ENCODE measurements at places on chromosomes 7 and 10.
A peak's percentile ranks its signal among the peaks of the same experiment; 100 is the strongest.

- peaks cover 14% of the 10 kb centered on the region for H3K4me1 ChIP-seq
- no peaks in the 10 kb centered on the region for H3K36me3 ChIP-seq
- peaks cover 10% of the 10 kb centered on the region for H3K27me3 ChIP-seq
- DNase-seq = no peak
- no peak overlapping the region for H3K27ac ChIP-seq
- H3K4me3 ChIP-seq = no peak overlapping the region
Observed at GRCh38 chr7:94396596-94396995, 1.9 kb downstream of the COL1A2 start.

- no peak for DNase-seq
- no peak overlapping the region for H3K27ac ChIP-seq
- H3K36me3 ChIP-seq = no peaks in the 10 kb centered on the region
- H3K4me1 ChIP-seq = peaks cover 2% of the 10 kb centered on the region
Observed at GRCh38 chr10:26887611-26888215, 27.0 kb upstream of the ABI1 start.

DNA sequence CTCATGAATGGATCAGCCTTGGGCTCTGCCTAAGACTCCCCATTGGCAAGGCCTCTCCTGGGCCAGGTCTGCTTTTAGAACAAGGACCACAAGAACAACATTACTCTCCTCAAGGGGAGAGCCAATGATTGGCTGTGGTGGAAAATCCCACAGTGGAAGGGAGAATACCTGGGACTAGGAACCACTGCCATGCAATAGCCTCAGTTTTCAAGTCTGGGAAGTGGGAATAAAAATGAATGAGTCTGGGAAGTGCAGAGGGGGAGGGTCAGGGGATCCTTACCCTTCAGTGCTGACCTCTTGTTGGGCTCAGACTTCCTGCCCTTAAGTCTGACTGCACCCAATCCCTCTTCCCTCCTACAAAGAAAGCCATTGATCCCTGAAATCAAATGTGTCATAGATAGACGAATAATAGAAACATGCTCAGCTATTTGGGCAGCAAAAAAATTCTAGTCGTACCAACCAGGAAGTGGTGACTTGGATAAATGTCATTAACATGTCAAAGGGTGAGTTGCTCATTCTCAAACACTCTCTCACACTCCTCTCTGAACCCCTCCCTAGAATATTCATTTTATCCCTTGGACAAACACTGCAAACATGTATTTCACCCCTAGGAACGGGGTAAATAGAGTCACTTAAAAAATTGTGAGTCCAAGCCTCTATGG lies 123.6 kb downstream of the SH3PXD2A start:
- no peaks in the 10 kb centered on the region for H3K36me3 ChIP-seq
- no peak overlapping the region for H3K27ac ChIP-seq
- DNase-seq = no peak
- peaks cover 9% of the 10 kb centered on the region for H3K27me3 ChIP-seq
- H3K4me3 ChIP-seq = no peak overlapping the region
- H3K4me1 ChIP-seq = no peaks in the 10 kb centered on the region

DNA sequence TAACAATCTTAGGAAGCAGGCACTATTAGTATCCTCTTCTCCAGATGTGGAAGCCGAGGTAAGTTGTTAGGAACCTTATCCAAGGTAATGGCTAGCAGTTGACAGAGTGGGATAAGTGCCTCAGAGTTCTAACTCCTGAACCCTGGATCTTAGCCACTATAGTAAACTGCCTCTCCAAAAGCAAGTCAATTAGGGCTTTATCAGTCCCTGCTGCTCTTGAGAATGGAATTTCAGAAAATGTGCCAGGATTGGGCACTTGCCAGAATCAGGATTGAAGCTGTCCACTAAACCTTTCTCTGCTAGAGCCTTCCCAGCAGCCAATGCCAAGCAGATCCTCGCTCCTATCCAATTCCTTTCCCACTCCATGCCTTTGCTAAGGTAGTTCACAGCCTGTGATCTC lies 777.5 kb upstream of the POM121L12 start:
- no peak overlapping the region for H3K27ac ChIP-seq
- H3K4me1 ChIP-seq = no peaks in the 10 kb centered on the region
- DNase-seq = no peak
- no peaks in the 10 kb centered on the region for H3K27me3 ChIP-seq
- no peak overlapping the region for H3K4me3 ChIP-seq
- no peaks in the 10 kb centered on the region for H3K36me3 ChIP-seq

DNA sequence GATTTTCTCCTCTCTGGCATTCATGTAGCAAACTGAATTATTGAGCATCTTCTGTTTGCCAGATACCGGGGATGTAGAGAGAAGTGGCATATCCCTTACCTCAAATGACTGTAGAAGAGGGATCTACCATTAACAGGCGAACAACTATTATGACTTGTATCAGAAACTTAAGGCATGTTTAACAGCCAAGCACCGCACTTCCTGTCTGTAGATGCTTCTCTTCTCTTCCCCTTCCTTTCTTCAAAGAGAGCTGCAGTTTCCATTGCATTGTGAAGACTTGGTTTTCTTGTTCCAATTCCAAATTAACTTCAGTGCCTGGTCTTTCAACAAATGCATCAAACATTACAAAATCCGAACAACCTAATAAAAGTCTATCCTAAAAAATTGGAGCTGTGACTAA lies 49.3 kb downstream of the LRRC4 start:
- peaks cover 10% of the 10 kb centered on the region for H3K4me1 ChIP-seq
- H3K27ac ChIP-seq = peak overlapping the region; percentile 1
- no peaks in the 10 kb centered on the region for H3K27me3 ChIP-seq
- H3K36me3 ChIP-seq = peaks cover 31% of the 10 kb centered on the region

DNA sequence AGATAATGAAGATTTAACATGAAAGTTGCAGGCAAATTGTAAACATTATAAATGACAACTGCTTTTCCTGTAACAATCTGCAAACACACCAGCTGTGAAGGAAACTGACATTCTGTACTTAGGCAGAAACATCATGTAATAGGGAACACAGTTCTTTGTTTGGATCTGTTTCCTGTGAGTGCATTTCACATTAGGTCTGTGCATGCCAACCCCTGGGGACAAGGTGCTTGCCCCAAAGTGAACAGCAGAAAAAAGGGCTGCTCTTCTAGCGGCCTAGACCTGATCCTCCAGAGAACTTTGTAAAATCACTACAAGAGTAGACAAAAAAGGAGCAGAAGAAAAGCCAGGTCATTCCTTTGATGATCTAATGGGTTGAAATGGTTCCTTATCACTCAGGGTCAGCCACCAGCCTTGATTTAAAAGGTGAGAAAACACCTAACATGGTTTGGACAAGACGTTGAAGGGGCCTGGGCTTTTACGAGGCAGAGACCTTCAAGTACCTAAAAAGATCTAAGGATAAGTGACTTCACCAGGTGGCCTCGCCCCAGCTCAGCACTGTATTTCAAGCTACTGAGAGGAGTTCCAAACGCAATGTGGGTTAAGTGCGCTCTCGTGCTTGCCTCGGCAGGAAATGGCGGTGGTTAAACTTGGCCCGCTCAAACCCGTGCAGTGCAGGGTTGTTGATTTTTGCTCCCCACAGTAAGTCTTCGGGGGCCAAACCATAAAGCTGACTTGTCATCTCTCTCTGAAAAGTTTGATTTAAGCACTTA lies 249.7 kb downstream of the CREB5 start:
- H3K27me3 ChIP-seq = peaks cover 29% of the 10 kb centered on the region
- peak overlapping the region; percentile 71 for H3K4me3 ChIP-seq
- peaks cover 17% of the 10 kb centered on the region for H3K4me1 ChIP-seq
- DNase-seq = peak; percentile 63
- peaks cover 16% of the 10 kb centered on the region for H3K36me3 ChIP-seq

GRCh38 chr10:69936091-69936490 lies 116.6 kb upstream of the MACROH2A2 start:
- no peak for DNase-seq
- H3K36me3 ChIP-seq = no peaks in the 10 kb centered on the region
- H3K4me1 ChIP-seq = no peaks in the 10 kb centered on the region

GRCh38 chr10:75736151-75736640 lies 304.8 kb downstream of the LRMDA start:
- no peaks in the 10 kb centered on the region for H3K4me1 ChIP-seq
- no peak overlapping the region for H3K4me3 ChIP-seq
- DNase-seq = no peak
- H3K36me3 ChIP-seq = no peaks in the 10 kb centered on the region
- peaks cover 4% of the 10 kb centered on the region for H3K27me3 ChIP-seq

- H3K27me3 ChIP-seq = no peaks in the 10 kb centered on the region
- H3K4me3 ChIP-seq = peak overlapping the region; percentile 79
- H3K27ac ChIP-seq = peak overlapping the region; percentile 79
- peaks cover 18% of the 10 kb centered on the region for H3K36me3 ChIP-seq
Observed at GRCh38 chr7:114930829-114931655, 9.1 kb downstream of the MDFIC start.

GRCh38 chr10:22752272-22752889 lies 38.0 kb upstream of the PIP4K2A start:
- no peaks in the 10 kb centered on the region for H3K36me3 ChIP-seq
- H3K27me3 ChIP-seq = no peaks in the 10 kb centered on the region
- no peak for DNase-seq
- H3K4me1 ChIP-seq = peaks cover 10% of the 10 kb centered on the region
- H3K27ac ChIP-seq = no peak overlapping the region
- no peak overlapping the region for H3K4me3 ChIP-seq

- DNase-seq = no peak
- no peaks in the 10 kb centered on the region for H3K27me3 ChIP-seq
- peak overlapping the region; percentile 22 for H3K27ac ChIP-seq
- no peak overlapping the region for H3K4me3 ChIP-seq
- peaks cover 23% of the 10 kb centered on the region for H3K36me3 ChIP-seq
Observed at GRCh38 chr10:17144757-17145156, 15.1 kb upstream of the CUBN start.

GRCh38 chr10:111392910-111393309 lies 316.1 kb downstream of the ADRA2A start:
- H3K4me1 ChIP-seq = no peaks in the 10 kb centered on the region
- no peaks in the 10 kb centered on the region for H3K36me3 ChIP-seq
- peaks cover 2% of the 10 kb centered on the region for H3K27me3 ChIP-seq
- no peak overlapping the region for H3K4me3 ChIP-seq
- no peak overlapping the region for H3K27ac ChIP-seq

GRCh38 chr7:99557940-99558305 lies 519 bp upstream of the ZNF655 start:
- H3K4me3 ChIP-seq = peak overlapping the region; percentile 100
- H3K27me3 ChIP-seq = no peaks in the 10 kb centered on the region
- peak overlapping the region; percentile 100 for H3K27ac ChIP-seq
- peaks cover 41% of the 10 kb centered on the region for H3K4me1 ChIP-seq

- H3K27ac ChIP-seq = no peak overlapping the region
- no peak for DNase-seq
- no peak overlapping the region for H3K4me3 ChIP-seq
- no peaks in the 10 kb centered on the region for H3K27me3 ChIP-seq
- H3K36me3 ChIP-seq = no peaks in the 10 kb centered on the region
- H3K4me1 ChIP-seq = no peaks in the 10 kb centered on the region
Observed at GRCh38 chr7:42694894-42695507, 216.9 kb downstream of the C7orf25 start.

DNA sequence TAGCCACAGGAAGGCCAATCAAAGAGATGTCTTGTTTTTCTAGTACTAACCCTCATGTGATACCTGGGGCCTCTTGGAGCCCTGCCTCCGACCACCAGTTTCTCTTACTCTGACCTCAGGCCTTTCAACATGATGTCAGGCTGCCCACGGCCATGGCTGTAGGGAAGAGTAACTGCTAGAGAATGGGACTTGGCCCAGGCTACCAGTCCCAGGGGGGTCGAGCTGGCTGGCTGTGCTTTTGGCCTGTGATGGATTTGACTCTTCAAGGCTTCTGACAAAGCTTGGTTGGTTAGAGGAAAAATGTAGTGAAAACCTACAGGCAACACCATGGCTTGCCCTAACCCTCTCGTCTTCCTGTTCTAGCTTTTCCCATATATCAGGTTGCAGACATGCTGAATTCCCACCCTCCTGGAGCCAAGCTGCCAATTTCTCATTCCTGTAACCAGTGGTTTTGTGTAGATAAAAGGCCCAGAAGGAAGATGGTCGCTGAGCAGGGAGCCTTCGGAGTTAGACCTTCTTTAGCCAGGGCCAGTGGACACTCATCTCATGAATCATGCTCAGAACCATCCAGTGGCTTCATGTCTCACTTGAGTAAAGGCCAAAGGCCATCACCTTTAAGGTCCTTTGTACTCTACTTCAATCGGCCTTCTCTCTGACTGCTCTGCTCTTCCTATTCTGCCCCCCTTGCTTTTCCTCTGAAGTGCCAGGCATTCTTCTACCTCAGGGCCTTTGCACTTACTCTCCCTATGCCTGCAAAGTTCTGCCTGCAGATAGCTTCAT lies 19.7 kb downstream of the SUFU start:
- H3K27me3 ChIP-seq = no peaks in the 10 kb centered on the region
- no peak overlapping the region for H3K27ac ChIP-seq
- peaks cover 6% of the 10 kb centered on the region for H3K4me1 ChIP-seq

GRCh38 chr10:106609470-106610266 lies 554.8 kb downstream of the SORCS1 start:
- DNase-seq = no peak
- H3K4me1 ChIP-seq = no peaks in the 10 kb centered on the region
- no peak overlapping the region for H3K27ac ChIP-seq

GRCh38 chr7:133614251-133614650 lies 361.4 kb downstream of the EXOC4 start:
- H3K4me3 ChIP-seq = no peak overlapping the region
- H3K4me1 ChIP-seq = no peaks in the 10 kb centered on the region
- H3K27me3 ChIP-seq = no peaks in the 10 kb centered on the region
- H3K27ac ChIP-seq = no peak overlapping the region
- no peak for DNase-seq
- peaks cover 4% of the 10 kb centered on the region for H3K36me3 ChIP-seq

- H3K27me3 ChIP-seq = no peaks in the 10 kb centered on the region
- H3K27ac ChIP-seq = no peak overlapping the region
- H3K36me3 ChIP-seq = peaks cover 42% of the 10 kb centered on the region
- no peak for DNase-seq
Observed at GRCh38 chr7:128962899-128963298, 25.2 kb downstream of the IRF5 start.

DNA sequence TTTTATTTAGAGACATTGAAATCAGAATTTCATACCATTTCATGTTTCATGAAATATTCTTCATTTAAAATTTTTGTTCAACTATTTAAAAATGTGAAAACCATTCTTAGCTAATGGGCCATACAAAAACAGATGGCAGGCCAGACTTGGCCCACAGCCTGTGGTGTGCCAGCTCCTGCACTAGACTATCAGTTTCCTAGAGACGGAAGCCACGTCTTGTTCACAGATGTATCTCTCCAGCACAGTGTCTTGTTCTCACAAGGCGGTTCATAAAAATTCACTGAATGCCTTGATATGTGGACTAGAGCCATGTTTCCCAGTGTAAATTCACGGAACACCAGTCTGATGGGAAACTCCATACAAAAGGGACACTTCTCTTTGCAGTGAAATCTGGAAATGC lies 216.0 kb downstream of the KCNMA1 start:
- no peaks in the 10 kb centered on the region for H3K36me3 ChIP-seq
- no peak for DNase-seq
- no peak overlapping the region for H3K4me3 ChIP-seq
- no peaks in the 10 kb centered on the region for H3K4me1 ChIP-seq
- no peak overlapping the region for H3K27ac ChIP-seq
